NCI-H1694 (cell line): ENCODE measurements at places on chromosomes 7 and 10.

GRCh38 chr10:63627881-63628296, 106.7 kb downstream of the REEP3 start:
- no peak for DNase-seq

DNA sequence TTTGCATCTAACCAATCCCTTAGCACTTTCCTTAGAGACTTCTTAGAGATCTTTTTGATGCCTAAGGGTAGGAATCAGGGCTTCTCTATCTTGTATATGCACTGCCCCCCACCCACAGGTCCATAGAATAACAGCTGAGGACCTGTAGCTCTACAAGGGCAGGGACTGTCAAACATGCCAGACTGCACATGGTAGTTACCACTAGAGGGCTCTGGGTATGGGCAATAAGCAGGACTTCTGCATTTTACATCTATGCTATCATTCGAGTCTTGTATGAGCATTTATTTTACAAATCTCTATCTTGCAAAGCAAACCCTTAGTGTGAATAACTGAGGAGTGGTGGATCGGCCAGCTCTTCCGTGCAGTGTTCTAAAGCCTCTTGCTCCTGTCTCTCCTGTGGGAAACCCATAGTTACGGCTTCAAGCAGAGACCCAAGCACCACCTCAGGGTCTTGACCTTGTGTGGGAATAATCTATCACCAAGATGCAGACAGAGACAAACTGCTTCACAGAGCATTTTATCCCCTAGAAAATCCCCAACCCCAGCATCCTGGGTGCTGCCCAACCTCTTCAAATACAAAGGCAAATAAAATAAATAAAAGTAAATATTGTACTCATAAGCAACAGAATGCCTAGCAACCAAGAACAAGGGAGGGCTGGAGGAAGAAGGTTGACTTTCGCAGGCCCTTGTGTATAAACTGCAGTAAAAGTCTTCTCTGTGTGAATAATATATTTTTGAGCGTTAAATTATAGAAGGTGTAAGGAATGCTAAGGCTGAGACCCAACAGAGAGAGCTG, 219.3 kb downstream of the WDR11 start:
- DNase-seq = no peak

DNA sequence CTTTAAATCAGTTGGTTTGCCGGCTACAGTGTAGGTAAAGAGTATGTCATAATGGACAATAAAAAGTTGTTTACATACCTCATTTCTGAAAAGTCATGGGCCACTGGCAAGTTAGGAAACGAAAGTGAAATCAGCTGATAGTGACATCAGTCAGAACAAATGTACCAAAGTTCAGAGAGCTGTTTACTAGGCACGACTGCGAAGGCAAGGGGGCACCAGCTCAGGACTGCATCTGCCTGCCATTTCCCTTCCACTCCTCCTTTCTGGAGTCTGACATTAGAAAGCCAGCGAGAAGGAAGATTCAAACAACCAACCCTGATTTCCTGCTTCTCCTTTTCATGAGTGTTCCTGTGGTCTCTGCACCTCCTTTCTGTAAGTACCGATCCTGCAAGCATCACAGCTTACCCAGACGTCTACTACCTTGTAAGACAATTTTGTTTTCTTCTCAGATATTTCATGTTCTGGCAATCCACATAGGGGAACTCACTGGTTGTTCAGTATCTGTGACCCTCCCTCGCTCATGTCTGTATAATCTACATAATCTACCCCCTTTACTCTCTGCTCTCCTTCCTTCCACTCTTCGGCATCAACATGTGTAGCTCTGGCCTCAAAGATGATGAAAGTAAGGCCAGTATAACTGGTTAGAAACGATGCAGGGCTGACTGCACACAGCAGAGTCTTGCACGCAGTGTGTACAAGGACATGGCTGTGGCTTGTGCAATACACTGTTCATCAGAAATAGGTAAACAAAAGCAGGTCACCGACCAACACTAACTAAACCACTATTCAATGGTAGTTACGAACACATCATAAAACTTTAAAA, at the start of gene TMEM140:
Gene TMEM140, plus strand, starts transcription at position 174 of the 823 bp plus-strand sequence. CDS start 16,370 bp downstream, outside the sequence.
- DNase-seq = no peak

DNA sequence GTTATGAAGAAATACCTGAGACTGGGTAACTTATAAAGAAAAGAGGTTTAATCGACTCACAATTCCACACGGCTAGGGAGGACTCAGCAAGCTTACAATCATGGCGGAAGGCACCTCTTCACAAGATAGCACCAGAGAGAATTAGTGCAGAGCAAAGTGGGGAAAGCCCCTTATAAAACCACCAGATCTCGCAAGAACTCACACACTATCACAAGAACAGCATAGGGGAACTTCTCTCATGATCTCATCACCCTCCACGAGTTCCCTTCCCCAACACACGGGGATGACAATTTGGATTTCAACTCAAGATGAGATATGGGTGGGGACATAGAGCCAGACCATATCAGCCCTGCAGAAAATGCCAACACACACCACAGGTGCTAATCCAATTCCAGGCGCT, 218.7 kb downstream of the PARD3 start:
- no peak for DNase-seq

DNA sequence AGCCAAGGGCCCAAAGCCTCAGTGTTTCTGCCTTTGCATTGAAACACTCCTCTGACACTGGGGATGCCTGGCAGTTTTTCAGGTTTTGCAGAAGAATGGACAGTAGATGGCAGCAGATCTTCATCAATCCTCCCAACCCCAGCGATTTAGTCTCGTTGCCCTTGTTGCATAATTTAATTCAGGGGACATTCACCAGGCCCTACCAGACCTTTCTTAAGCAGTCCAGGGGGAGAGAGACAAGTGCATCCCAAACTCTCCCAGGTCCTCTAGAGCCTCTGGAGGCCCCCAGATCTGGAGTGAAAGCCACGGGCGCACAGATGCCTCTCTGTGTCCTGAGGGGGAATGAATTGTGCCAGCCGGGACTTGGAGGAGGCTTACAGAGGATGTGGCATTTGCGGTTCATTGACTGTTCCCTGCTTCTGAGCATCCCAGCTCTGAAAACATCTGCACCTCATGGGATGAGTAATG, 29.6 kb downstream of the MINDY4 start:
- peak; percentile 90 for DNase-seq

GRCh38 chr10:33334805-33335550, 511 bp upstream of the NRP1 start:
- DNase-seq = peak; percentile 34

- DNase-seq = no peak
These were observed 115.4 kb downstream of the ARID5B start for GRCh38 chr10:62016623-62017490.

DNA sequence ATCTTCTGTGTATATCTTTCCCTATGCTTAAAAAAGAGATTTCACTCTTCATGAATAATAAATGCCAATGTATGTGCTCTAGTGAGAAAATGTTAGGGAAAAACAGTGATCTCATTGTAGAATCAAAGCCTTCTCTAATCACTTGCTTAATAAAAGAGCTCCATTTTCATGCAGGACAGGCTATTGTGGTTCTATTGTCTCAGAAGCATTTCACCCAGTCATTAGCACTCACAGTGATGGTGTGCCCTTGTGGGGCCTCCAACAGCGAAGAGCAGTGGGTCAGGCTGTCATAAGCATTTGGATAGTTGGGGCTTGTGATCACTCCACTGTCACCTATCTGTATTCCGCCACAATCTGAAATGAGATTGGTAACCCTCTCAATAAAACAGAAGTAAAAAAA, 83.9 kb upstream of the RSU1 start:
- DNase-seq = no peak
